GF-D8 (cell line): ENCODE measurements at places on chromosomes 16 and 17.

- DNase-seq, result no peak
Observed at GRCh38 chr17:80437532-80437931, 22.6 kb downstream of the ENDOV start.

DNA sequence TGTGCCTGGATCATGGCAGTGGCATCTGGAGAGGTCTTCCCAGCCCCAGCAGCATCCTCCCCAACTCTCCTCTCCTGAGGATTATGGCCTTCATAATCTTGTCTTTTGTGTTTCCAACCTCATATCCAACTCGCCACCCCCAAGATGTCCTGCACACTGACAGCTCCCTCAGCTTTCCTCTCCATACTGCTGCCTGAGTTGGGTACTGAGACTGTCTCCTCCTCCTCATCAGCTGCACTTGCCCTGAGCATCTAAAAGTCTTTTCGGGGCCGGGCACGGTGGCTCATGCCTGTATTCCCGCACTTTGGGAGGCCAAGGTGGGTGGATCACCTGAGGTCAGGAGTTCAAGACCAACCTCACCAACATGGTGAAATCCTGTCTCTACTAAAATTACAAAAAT is 2.0 kb downstream of the CD300LB start:
- DNase-seq, result no peak

GRCh38 chr17:15436473-15437302 is 30.7 kb downstream of the CDRT4 start:
- DNase-seq, result peak; percentile 20

- DNase-seq, result no peak
Observed at GRCh38 chr16:85587762-85588556, 25.2 kb upstream of the GSE1 start.

DNA sequence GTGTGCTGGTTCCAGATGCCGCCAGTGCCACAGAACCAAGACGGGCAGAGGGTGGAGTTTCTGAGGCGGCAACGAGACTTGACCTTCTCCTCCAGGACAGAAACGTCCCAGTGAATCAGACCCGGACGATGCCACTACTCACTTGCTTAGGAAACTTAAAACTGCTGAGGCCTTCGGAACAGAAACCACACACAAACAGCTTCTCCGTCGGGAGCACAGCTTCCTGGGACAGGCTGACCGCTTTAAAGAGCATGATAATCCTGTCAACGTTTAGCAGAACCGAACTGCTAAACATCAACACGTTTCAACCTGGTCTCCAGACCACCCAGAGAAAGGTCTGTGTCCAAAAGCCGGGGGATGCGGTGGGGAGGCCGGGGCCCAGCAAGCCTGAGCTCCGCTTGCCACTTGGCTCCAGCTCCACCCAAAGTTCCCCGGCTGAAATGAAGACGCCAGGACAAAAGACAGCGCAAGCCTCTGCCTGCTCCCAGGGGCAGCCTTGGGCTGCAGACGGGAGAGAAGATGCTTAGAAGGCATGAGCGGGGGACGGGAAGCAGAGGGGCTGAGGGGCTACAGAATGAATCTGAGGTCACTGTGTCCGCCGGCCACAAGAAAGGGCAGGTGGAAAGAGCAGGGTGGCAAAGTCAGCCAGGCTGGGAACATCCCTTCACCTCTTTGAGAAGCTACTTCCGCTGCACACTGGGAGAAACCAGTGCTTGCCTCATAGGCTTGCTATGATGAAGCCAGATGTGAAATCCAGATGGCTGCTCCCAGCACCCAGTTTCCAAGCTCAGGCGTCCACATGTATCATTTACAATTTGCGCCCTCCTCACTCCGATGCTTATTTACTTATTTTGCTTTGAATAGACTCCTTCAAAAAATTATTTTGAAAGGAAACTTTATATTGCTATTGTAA is 69.0 kb downstream of the MRM3 start:
- no peak for DNase-seq

GRCh38 chr17:70786081-70786480 is 616.7 kb downstream of the KCNJ2 start:
- no peak for DNase-seq

- DNase-seq, result no peak
Observed at GRCh38 chr16:53566552-53567245, 63.7 kb upstream of the AKTIP start.

DNA sequence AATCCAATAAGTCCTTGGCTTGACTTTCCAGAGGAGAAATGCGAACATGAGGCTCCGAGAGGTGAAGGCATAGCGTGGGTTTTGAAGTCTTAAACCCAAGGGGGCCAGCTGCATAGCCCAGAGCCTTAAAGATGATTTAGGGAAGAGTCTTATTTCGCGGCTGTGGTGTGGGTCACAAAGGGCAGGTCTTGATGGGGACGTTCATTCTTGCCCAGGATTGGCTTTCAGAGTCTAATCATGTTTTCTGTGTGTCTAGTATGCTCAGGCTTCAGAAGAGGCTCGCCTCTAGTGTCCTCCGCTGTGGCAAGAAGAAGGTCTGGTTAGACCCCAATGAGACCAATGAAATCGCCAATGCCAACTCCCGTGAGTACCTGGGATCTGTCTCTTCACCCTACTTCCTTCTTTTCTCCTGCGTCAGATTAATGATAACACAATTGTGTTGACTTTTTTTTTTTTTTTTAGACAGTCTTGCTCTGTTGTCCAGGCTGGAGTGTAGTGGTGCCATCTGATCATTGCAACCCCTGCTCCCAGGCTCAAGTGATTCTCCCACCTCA is 951 bp downstream of the RPL19 start:
- DNase-seq, result no peak

DNA sequence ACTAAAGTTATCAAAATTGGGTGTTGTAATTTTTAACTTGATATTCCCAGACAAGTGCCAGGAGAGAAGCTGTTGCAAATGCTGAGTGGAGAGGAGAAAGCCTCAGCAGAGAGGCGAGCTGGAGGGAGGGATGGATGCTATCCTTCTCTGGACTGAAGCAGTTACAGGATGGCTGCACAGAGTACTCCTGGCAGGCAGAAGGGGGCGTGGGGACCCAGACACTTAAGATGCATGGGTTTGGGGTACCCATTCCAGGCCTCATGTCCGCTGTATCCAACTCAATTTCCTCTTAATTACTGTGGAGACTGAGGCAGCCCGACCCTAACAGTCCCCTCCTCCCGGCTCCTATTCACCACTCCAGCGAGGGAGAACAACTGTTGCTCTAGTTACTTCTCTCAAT is 25.4 kb upstream of the ALDH3A1 start:
- DNase-seq, result no peak

DNA sequence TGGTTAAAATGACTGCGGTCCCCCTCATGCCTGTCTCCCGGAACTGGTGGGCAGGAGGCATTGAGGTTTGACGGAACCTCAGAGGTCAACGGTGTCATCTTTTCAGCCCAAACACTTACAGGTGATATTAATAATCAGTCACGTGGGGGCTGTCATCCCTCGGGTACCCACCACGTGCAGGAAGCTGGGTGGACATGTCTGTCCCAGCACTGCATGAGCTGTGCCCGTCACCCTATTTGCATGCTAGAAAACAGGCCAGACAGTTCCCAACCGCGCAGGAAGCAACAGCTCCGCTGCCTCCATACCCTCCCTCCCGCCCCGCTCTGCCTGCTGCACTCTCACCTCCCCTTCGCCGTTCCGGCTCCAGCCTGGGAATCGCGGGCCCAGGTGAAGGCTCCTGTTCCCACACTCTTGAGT is 1.4 kb downstream of the SYNGR3 start:
- peak; percentile 47 for DNase-seq

- DNase-seq, result no peak
Observed at GRCh38 chr17:55285340-55286301, 20.9 kb downstream of the HLF start.

DNA sequence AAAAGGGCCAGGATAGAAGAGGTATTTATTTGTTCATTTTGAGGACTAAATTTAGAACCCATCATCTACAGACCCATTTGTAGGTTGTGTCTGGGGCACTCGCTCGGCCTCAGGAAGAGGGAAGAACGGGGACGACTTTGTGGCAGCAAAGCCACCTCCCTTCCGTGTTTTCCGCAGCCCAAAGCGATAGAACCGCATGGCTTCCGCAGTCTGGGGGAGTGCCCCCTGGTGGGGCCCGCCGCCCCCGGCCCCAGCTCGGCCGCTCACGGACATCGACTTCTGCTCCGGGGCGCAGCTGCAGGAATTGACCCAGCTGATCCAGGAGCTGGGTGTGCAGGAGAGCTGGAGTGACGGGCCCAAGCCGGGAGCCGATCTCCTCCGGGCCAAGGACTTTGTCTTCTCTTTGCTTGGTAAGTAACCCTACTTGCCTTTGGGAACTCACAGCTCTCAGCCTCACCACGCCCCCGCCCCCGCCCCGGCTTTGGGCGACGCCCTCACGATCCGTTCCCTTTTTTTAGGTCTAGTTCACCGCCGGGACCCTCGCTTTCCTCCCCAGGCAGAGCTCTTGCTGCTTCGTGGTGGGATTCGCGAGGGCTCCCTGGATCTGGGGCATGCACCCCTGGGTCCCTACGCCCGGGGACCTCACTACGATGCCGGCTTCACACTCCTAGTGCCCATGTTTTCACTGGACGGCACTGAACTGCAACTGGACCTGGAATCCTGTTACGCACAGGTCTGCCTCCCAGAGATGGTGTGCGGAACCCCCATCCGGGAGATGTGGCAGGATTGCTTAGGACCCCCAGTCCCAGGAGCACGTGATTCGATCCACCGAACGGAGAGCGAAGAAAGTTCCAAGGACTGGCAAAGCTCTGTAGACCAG is 681 bp downstream of the TMEM102 start:
- DNase-seq, result peak; percentile 46
